ENCODE measurements at places on chromosomes 16 and 17.

DNA sequence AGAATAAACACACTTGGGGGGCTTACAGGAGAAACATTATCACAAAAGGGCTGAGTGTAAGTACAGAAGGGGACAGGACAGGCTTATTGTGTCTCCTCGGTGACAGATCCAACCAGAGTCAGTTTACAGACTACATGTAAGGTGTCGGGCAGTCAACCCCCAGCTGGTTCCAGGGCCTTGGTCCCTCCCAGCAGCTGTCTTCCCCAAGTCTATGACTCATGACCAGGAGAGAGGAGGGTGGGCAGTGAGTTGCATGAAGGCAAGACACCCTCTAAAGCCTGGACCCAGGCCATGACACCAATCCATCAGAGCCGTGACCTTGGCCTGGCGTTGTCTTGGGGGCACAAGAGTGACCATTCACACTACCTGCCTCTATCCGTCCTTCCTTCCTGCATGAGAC, 276.2 kb upstream of the CCL2 start:
- DNase-seq, result no peak

GRCh38 chr16:72442385-72443158, 270.6 kb upstream of the PMFBP1 start:
- DNase-seq, result no peak

DNA sequence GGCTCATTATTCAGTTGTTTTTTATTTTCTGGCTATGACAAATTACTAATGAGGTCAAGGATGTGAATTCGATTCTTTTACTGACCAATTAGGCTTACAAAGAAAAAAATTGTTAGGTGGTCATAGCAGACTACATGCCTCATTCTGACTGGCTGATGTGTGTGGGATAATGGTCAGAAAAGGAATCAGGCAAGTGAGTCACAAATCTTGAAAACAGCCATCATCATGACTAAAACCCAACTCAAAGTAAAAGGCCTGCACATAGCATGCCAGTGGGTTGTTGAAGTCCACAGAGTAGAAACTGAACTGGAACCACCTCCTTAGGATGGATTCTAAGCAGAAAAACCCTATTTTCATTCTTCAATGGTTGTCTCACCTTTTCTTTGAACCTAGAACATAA, 8.6 kb downstream of the RPGRIP1L start:
- no peak for DNase-seq

GRCh38 chr16:17831330-17831729, 360.6 kb upstream of the XYLT1 start:
- no peak for DNase-seq

DNA sequence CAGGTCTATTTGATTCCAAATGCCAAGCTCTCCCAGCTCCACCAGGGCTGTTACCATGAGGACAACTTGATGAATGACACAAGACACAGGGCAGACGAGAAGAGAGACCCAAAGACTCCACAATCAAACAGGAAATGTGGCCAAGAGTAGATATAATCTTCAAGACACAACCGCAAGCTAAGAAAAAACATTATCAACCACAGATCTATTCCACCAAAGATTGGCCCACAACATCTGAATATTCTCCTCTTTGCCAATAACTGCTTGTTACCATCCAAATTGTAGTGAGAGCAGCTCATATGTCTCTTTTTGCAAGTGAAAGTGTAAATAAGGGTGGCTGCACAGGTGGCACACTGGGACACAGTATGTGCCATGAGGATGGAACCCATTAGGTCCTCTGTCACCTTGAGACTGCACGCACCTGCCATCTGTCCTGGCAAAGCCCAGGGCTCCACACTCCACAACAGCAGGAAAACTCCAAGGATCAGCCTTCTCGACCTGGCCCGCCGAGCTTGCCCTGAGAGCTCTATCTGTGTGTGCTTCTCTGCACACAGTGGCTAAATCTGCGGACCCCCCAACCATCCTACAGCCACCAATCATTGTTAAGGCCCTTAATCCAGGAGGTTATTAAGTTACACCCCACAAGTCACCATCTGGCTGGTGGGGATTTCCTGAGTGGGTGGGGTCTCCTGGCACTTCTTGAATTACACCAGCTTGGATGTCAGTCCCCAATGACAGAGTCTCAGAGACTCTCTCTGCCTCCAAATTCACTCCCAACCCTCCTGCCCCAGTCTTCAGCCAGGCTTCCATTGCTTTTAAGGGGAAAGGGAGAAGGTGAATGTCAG, 50.5 kb downstream of the DYNLRB2 start:
- no peak for DNase-seq

- DNase-seq, result no peak
Observed at GRCh38 chr16:3577302-3577752, at the start of gene NLRC3. NLRC3 (minus strand) TSS chr16:3577403; CDS start chr16:3565036, 12,367 bp downstream.

DNA sequence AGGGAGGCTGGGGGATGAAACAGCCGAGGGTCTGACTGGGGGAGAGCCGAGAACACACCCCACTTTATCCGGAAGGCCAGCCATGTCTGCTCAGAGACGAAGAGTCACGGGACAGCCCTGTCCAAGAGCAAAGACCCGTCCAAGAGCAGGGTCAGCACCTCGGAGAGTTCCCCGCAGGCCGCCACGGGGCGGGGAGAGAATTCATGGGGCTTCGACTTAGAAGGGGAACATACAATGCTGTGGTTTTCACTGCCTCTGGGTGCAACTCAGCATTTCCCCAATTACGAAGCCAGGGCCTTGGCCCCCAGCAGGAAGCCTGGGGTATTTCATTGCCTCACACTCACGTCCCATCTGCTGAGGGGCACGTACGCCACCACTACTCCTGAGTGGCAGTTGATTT, 59.3 kb downstream of the JPH3 start:
- no peak for DNase-seq

DNA sequence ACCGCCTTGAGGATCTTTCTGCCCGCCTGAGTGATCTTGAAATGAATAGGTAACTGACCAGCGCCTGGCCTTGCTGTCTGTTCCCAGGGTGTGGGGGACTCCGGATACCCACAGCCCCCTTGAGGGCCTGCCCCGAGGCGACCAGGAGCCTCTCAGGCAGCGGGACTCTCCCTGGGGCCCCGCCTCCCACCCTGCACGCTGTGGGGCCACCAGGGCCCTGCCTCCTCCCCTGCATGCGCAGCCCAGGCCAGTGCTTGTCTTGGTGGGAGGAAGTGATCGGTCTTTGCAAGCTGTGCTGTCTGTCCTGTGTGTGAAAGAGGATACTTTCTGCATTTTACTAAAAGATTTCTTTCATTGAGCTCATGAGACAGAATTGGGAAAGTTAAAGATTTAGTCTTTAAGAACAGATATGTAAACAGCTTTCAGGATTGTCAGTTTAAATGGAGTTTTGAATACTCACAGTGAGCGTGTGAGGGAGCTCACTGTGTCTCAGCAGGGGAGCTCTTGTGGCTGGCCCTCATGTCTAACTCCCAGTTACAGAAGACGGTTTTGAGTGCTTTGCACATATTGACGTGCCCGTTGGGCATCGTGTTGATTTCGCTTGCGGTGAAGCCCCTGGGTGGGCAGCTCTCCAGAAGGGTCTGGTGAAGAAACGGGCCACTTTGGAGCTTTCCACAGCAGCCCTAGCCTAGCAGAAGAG, 36.1 kb upstream of the CAPN15 start:
- no peak for DNase-seq
